ENCODE measurements at places on chromosomes 2 and 18.

DNA sequence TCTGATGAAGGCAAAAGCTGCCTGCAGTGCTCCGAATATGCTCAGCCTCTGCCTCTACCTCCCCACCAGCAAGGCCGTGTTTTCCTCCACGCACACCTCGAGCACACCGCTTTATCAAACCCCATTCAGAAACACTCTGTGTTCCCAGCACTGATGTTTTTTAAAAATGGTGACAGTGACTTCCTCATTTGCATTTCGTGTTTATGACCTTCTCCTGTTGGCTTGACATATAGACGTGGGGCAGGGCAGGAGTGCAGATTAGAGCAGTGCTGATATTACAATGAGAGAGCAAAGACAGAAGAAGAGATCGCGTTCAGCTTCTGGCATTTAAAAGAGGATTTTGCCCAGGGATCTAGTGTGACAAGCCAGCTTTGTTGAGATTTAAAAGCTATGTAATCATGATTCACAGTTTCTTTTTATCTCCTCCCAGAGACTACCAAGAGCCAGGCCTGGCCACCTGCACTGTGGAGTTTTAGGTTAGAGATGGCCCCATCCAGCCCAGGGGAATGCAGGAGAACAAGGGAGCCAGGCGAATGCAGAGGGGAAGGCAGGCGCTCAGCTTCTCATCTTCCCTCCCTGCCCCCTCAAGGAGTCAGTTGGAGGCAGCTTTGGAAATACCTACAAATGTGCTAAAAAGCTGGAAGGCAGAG is 61.5 kb upstream of the NEDD4L start:
- DNase-seq, result no peak

GRCh38 chr2:15554525-15555218 is 6.5 kb downstream of the NBAS start:
- no peak for DNase-seq

GRCh38 chr2:101442042-101442666 is 32.8 kb downstream of the RFX8 start:
- DNase-seq, result no peak

DNA sequence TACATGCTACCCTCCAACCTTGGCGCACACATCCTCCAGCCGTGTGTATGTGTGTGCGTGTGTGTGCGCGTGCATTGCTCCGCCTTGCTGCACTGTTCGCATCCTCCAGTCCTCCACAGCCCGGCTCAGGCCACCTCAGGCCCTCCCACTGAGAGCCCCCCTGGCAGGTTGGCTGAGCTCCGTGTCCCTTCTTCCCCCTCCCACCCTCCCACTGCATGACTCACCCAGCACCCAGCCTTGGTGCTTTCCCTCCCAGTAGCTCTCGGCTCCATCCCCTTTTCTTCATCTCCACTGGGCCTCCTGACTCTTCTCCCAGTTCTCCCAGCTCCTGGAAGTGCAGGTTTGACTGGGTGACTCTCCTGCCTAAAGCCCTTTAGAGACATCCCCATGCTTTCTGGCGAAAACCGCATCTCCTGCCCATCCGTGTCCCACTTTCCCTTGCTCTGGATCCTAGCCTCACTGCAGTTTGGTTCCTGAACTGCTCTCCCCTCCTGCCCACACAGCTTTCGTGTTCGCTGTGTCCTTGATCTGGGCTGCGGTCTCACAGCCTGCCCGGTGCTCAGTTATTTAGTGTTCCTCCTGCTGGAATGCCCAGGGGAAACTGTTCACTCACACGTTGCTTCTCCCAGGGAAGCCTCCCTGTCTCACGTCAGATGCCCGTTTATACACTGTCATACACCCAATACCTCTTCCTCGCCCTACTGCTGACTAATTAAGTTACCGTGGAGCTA is 4.9 kb downstream of the TMEM177 start:
- no peak for DNase-seq

- no peak for DNase-seq
Observed at GRCh38 chr2:68861330-68861729, 9.9 kb downstream of the BMP10 start.

- DNase-seq, result no peak
Observed at GRCh38 chr2:200172944-200173581, 133.4 kb upstream of the SPATS2L start.

- DNase-seq, result no peak
Observed at GRCh38 chr18:58409802-58410445, 219.0 kb downstream of the ALPK2 start.

DNA sequence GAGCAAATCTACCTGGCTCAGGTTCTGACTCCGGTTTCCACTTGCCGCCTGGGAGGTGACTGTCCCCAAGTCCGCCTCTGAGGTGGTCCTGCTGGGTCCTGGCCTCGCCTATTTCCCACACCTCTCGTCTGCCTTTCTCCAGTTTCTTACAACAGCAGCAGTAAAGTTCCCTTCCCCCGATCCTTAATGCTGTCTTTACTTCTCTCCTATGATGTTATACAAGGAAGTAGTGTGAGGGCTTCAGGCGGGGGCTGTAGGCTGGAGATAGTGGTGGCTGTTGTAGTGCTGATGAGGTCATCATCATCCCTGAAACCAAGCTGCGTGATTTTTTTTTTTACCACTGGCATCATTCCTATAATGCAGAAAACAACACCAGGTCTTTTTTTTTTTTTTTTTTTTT is 18.9 kb downstream of the TGIF1 start:
- DNase-seq, result no peak

DNA sequence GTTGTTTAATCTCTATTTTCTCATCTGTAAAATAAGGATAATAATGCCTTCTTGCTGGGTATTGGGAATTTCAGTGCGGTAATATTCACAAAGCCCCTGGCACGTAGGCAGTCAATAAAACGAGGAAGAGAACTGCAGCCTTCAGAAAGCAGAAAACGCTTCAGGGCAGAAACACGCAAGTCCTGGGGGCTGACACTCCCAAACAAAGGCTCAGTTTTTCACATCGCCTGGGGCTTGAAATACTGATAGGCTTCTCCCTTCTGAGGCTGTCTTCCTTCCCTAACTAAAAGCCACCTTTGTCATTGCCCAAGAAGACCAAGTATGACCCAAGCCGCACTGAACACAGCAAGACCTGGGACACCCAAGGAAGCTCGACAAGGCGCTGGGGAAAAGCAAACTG is 32.4 kb downstream of the TMEM177 start:
- DNase-seq, result no peak

GRCh38 chr2:120738786-120739437 is 3.2 kb downstream of the GLI2 start:
- no peak for DNase-seq

DNA sequence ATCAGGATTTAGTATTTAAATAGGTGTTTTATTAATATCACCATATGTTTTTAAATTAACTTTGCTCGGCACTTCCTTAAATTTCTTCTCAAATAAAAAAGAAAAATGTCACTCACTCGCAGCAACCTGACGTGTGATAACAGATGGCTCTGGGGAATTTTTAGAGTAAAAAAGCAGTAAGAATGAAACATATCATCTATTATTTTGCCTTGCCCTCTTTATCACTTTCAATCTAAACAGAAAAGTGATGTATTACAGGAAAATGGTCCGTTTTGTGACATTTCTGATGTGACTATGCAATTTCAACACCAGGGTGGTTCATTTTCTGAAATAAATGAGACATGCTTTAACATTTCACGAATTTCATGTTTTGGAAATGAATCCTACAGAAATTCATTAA is 1368.0 kb upstream of the LRRTM1 start:
- DNase-seq, result no peak

- no peak for DNase-seq
Observed at GRCh38 chr18:69951182-69951581, 3.5 kb upstream of the CD226 start.

- DNase-seq, result no peak
Observed at GRCh38 chr18:65748321-65748720, 2.5 kb upstream of the CDH7 start.

GRCh38 chr18:79790996-79791972 is 6.5 kb upstream of the KCNG2 start:
- no peak for DNase-seq

GRCh38 chr2:104786821-104787220 is 67.1 kb upstream of the POU3F3 start:
- no peak for DNase-seq

DNA sequence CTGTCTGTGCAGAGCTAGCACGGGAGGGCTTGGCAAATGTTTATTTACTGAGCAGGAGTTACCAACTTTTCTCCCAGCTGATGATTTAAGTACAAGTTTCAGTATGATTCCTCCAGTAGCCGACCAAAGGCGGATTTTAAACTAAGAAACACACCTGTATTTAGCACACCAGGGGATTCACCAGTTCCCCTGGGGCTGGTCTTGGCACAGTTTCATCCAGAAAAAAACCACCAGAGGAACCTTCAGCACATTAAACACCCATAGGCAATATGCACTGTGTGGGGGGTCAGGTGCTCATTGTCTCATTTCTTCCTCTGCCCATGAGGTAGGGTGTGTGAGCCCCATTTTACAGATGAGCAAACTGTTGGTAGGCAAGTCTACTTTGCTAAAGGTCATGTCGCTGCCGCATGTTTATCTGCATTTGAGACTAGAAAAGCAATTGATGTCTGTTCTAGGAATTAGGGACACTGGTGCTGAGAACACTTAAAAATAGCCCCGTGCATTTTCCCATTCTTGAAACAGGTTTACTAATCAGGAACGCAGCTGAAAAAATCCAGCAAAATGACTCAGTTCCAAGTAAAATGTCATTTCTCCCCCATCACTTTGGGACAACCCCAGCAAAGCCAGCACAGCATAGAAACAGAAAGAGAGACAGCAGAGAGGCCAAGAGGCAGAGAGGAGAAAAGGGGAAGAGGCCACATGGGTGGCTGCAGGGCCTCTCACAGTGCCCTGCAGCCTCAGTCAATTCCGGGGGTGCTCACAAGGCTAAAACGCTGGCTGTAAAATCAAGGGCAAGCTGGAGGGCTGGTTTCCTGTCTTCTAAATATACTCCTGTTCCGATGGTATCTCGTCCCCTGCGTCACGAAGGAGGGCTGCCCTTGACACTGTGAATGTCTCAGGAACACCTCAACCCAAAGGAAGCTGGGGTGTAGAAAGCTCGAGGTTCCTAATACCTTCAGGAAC is 166.8 kb upstream of the ID2 start:
- DNase-seq, result peak; percentile 40

GRCh38 chr2:210169516-210170195 is 1.6 kb downstream of the KANSL1L start:
- DNase-seq, result no peak

DNA sequence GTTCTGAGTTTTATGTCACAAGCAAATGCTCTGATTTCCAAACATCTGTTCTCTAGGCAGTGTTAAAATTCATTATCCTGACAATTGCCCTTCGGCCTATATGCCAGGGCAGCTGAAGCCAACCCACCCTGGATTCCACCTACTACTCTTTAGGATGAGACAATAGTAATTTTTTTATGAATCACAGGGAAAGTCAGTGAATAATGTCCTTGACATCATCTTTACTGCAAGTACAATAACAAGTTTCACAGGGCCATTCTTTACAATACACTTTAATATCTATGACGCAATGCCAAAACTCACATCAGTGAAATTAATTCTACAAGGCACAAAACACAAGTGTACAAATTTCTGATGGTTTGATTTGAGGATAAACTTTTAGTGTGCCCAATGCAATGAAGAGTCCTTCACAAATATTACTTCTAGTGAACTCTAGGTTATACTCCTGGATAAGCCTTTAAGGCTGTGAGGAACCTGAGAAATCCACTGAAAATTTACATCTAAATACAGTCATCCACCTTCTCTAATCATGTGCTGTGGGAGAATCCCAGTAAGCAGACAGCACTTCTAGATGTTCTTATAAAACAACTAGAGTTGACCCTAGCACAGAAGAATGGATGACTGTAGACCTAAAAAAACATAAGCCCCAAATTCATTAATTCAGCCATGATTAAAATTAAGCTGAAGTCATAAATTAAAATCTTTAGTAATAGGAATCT is 77.3 kb upstream of the CTLA4 start:
- no peak for DNase-seq

- DNase-seq, result no peak
Observed at GRCh38 chr2:23713351-23713750, 213.6 kb downstream of the ATAD2B start.

GRCh38 chr2:60966507-60967405 is 50.8 kb upstream of the PEX13 start:
- no peak for DNase-seq

DNA sequence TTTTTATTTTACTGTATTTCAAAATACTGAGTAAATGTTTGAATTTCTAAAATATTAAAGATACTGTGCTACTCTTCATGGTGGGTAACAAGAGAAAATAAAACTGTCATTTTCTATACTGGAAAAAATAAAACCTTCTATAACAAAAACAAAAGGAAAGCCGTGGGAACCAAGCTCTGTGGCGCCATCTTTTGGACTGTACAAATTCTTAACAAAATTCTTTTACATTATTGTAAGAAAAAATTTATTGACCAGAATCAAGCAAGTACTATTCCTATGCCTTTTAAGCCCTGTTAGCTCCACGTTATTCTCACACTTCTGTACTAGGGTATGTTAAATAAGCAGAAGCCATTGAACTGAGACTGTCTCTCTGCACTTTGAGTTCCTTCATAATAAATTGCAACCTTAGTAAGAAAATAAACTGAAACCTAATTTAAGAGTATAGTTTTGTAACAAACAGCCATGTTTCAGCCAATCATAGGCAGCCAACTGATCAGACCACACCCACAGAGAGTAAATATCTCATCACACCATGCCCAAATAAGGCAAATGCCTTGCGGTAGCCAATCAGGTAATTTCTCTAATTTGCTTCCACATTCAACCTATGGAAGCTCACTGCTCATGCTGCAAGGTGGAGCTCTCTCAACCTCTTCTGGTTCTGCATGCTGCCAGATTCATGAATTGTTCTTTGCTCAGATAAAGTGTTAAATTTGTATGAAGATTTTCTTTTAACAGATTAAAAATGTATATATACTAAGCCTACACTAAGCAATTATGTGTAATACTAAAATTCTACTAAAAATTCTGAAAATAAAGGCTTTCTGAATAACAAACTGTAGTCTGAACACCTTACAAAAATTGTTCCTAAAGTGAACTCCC is 42.2 kb downstream of the HIBCH start:
- peak; percentile 5 for DNase-seq

- no peak for DNase-seq
Observed at GRCh38 chr18:3102983-3103382, 90.0 kb upstream of the LPIN2 start.

GRCh38 chr2:207812726-207813080 is 43.0 kb upstream of the FZD5 start:
- no peak for DNase-seq

- peak; percentile 25 for DNase-seq
Observed at GRCh38 chr2:189657867-189658266, 3.4 kb upstream of the ASNSD1 start.

DNA sequence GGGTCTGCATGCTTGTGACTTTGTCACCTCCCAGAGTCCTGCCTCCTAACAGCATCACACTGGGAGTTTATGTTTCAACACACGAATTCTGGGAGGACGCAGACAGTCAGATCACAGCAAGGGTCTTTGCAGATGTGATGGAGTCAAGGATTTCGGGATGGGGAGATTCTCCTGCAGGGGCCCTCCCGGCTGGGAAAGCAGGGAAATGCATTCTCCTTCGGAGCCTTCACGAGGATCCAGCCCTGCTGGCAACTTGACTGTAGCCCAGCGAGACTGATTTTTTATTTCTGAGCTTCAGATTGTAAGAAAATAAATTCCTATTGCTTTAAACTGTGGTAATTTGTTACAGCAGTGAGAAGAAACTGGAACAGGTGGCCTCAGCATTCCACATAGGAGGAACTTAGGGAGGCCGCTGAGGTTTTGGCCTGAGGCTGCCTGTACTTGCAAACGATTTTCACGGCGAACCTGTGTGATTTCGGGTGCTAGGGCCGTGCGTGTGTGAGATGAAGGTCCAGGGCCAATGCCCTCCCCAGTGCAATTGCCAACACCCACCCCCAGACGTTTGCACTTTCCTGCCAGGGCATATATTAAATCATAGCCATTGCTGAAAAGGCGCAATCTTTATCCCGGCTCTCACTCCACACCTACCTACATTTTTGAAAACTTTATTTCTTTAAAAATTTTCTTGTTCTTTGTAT is 79.8 kb downstream of the ASB1 start:
- DNase-seq, result no peak
